AG04449 (cell line): ENCODE measurements at places on chromosomes 5 and 9.

- DNase-seq: no peak
These were observed 243.1 kb downstream of the HTR1A start for GRCh38 chr5:63719147-63719546.

DNA sequence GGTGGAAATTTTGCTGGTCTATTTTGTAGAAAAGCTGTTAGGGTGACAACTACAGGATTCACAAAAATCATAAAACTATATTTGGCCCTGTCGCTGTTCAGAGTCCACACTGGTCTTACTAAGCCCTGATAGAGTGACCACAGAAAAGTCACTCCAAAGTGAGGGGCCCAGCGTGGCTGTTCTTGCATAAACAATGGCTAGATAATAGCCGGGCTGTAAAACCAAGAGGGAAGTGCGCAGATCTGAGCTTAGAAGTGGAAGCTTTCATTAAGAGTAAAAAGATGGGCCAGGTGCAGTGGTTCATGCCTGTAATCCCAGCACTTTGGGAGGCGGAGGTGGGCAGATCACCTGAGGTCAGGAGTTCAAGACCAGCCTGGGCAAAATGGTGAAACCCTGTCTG lies 15.5 kb upstream of the CTSL start:
- DNase-seq: no peak

- no peak for DNase-seq
These were observed 1237.3 kb upstream of the C9orf72 start for GRCh38 chr9:28810388-28811075.

DNA sequence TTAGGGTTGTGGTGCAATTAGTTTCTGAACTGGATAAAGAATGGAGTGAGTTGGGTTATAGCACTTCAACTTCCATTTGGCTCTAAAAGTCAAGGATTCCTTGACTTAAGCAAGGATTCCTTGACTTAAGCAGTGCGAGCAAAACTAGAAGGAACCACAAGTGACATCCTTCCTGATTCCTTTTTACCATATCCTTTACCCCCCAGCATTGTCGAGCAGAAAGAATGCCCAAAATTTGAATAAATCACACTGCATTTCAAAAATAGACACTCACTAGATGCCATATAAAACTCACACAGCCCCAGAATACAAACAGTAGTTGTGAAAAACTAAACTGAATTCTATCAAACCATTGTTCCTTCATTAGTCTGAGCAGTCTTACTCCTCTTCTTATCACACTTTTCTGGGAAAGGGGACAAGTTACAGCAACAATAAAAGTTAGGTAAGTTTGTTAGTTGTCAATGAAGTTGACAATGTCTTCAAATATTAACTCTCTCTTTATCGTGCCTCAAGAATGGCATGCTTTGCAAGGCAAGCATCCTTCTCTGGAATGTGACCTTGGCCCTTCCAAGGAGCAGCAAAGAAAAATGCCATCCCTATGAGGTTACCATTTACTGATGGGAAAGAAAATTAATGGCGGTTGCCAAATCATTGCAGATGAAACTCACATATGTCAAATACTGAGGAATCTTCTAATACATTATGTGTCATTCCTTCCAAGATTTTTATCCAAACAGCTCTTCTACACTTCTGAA lies 273.3 kb upstream of the ANKRD55 start:
- DNase-seq: no peak

- no peak for DNase-seq
These were observed 2.5 kb downstream of the IL7R start for GRCh38 chr5:35859101-35859661.

- no peak for DNase-seq
These were observed 3.8 kb downstream of the EGR1 start for GRCh38 chr5:138468966-138469539.

DNA sequence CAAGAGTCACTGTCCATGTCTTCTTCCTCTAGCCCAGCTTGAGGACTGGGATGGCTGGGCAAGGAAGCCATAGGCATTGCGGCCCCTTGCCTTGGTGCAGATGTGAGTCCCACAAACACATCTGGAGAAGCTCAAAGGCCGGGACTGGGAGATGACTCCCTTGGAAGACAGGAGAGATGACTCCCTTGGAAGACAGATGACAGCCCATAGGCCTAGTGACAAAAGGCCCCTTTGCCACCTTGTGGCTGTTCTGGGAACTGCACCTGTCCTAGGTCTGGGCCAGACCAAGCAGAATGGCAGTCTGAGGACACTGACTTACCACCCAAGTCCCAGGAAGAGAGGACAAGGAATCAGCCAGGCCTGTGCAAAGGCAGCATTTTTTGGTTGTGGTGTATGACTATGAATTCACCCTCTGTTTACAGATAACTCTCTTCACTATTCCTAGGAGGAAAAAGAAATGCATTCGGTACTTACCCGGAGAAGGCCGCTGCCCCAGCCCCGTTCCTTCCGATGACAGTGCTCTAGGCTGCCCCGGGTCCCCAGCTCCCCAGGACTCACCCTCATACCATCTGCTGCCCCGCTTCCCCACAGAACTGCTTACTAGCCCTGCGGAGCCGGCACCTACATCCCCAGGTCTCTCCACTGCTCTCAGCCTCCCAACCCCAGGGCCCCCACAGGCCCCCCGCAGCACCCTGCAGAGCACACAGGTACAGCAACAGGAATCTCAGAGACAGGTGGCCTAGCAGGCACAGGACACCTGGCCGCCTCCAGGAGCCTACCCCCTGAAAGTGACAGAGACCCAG lies 30.8 kb downstream of the SKP1 start:
- no peak for DNase-seq

- no peak for DNase-seq
These were observed 308.8 kb upstream of the NREP start for GRCh38 chr5:112065781-112066180.

DNA sequence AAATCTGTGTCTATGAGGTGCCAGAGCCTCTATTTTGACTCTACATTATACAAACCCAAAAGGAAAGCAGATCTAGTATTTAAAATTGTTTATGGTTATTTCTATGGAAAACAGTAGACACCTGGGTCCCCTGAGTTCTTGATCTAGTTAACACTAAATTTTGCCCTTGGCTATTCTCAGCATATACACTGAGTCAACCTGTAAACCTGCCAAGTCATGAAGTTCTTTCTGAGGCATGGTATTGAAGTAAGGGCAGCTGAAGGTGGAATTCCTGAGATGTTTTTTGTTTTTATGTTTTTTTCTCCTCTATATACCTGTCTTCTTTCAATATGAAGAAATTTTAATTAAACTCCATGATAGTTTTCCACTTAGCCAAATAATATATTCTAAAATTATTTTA lies 120.2 kb downstream of the PDE4D start:
- no peak for DNase-seq

- no peak for DNase-seq
These were observed 80.7 kb downstream of the C9orf152 start for GRCh38 chr9:110126986-110127864.

DNA sequence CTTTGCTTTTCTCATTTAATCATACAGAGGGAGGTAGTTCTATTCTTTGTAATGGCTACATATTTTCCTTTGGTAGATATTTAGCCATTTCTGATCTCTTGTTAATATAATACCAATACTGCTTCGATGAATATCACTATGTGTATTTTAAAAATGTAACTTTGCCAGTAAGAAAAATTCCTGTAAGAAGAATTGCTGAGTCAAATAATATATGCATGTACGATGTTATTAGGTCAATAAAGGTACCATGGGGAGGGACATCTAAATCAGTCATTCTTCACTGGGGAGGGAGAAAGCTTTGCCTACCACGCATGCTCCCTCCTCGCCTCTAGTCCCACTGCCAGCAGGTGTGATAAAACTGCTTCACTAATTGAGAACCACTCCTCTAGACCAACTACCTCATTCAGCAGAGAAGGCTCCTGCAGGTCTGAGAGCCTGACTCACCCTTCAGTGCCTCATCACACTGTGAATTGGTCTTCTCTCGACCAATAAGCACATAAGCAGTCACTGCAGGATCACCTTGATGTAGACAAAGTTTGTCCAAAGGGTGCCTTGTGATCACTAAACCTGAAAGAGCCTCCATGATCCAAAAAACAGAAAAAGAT lies 56.1 kb upstream of the TBCA start:
- DNase-seq: no peak

DNA sequence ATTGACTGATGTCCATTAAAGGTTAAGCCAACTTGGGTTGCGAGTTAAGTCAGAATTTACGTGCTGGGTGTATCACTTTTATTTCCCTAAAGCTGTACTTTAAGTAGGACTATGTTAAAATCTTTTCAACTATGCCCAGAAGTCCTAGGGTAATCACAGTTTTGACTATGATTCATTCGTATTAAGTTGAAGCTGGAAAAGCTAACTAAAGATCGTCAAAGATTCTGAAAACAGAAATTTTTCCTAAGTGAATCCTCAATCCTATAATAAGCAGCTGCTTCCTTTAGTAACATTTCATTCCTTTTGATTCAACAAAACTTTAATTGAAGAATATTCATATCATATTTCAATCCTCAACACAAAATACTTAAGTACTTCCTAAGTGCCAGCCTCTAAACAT lies 460.4 kb downstream of the ACTL7B start:
- DNase-seq: no peak

DNA sequence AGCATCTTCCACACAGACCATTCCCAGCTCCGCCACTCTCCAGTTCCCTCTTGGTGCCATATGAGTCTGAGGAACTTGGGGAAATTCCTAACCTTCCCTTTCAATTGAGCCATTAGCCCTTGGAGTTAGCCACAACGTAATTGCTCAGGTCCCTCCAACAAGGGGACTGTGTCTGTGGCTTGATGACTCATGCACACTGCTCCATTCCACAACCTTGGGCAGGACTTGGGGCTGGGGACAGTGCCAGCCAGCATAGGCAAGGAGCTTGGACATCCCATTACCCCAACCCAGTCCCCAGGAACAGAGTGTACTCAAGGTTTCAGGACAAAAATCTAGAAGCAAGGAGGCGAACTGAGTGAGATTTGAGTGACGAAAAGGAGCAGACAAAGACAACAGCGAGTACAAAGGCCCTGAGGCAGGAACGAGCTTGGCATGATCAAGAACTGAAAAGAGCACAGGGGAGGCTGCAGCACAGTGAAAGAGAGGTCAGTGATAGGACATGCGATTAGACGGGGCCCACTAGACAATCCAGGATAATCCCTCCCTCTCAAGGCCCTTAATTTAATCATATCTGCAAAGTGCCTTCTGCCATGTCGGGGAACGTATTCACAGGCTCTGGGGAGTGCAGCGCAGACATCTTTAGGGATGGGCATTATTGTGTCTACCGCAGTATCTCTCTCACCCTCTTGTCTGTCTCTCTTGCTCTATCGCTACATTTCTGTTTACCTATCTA lies 16.0 kb upstream of the JADE2 start:
- DNase-seq: no peak

GRCh38 chr5:180140079-180140554 lies 68.6 kb upstream of the RNF130 start:
- DNase-seq: no peak

DNA sequence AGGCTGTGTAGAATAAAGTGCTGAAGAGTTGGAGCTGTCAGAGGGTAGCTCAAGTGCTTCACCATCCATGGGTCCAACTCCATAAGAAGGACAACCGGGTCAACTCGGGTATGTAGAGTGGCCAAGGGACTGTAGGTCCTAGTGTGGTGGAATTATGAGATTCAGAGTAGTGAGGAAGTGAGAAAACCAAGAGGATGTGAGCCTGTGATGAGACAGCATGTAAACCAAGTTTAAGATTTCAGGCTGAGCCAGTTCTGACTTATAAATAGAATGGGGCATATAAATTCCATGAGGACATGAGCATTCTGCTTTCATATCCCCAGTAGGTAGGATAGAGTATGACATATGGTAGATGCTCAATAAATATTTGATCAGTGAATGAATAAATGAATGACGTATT lies 96.3 kb downstream of the CFAP95 start:
- DNase-seq: no peak

DNA sequence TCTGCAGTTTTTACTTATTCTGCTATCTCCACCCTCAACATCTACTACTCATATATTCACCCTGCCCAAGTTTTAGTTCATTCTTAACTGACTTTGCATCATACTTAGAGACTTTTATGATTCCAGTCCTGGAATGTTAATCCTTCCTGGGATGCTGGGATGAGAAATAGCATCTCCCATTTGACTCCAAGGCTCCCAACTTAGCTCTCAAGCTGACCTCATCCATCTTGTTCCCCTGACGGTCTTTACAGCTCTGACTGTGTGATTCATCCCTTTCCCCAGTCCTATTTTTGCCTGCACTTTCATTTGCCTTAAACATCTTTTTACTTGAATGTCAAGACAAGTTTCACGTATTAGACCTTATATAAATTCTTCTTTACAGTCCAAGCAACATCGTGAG lies 297.8 kb downstream of the EPB41L4A start:
- no peak for DNase-seq

- no peak for DNase-seq
These were observed 29.9 kb downstream of the BTNL9 start for GRCh38 chr5:181069767-181070491.

DNA sequence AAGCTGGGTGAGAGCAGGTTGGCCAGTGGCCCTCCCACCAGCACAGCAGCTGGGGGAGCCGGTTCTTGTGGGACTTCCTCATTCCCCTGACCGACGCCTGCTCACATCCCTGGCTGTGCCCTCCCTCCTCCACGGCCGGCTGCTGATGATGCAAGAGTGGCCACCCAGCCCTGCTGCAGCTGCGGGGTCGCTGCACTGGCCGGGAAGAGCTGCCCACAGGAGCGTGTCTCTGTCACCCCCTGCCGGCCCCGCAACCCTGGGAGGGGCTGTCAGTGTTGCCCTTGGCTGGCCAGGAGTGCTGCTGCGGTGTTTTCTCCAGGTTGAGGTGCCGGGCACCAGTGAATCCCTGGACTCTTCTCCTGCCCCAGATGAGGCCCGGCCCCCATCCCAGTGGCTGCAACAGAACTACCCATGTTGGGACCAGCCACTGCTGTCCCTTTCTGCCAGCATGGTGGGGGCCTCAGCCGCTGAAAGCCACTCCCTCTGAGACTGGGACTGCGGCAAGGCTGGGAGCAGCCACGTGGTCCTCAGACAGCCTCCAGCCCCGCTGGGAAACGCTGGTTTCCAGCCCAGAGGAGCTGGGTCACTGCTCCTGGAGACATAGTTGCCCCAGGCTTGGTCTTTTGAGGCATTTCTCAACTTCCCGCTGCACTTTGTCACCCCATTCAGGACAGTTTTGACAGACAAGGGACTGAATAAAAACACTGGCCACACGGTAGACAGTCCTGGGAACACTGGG lies 739 bp downstream of the CARD9 start:
- peak; percentile 21 for DNase-seq
